Stimulated activated CD4-positive, alpha-beta T cell treated with anti-CD3 and anti-CD28 coated beads, Interleukin-15, amount 100 ng/mL, for 1 hour (primary cell): ENCODE measurements at places on chromosomes 1 and 21.

GRCh38 chr21:39531064-39531463 is 79.3 kb downstream of the SH3BGR start:
- DNase-seq, result no peak

DNA sequence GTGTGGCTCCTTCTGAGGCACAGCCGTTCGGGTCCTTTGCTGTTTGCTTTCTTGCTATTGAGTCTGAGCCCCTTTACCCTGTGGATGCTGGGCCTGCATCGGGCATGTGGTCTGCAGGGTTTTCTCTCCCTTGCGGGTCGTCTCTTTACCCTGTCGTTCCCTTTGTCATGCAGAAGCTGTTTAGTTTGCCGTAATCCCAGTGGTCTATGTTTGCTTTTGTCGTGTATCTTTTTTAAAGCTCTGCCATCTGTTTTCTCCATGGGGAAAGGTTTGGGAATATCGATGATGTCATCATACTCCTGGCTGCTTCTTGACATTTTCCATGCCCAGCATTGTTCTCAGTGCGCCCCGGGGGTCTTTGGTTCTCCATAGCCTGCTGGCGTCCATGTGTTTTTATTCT is 68.2 kb downstream of the AGPAT3 start:
- DNase-seq, result no peak

DNA sequence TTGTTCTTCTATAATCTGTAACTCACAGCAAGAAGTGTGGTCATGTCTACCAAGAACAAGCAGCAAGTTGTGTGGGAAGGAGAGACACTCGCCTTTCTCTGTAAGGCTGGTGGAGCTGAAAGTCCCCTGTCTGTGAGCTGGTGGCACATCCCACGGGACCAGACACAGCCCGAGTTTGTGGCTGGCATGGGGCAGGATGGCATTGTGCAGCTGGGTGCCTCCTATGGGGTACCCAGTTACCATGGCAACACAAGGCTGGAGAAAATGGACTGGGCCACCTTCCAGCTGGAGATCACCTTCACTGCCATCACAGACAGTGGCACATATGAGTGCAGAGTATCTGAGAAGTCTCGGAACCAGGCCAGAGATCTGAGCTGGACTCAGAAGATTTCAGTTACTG is 15.5 kb downstream of the CD101 start:
- DNase-seq, result no peak

- no peak for DNase-seq
Measured at GRCh38 chr1:203464743-203465142, 10.9 kb upstream of the PRELP start.

DNA sequence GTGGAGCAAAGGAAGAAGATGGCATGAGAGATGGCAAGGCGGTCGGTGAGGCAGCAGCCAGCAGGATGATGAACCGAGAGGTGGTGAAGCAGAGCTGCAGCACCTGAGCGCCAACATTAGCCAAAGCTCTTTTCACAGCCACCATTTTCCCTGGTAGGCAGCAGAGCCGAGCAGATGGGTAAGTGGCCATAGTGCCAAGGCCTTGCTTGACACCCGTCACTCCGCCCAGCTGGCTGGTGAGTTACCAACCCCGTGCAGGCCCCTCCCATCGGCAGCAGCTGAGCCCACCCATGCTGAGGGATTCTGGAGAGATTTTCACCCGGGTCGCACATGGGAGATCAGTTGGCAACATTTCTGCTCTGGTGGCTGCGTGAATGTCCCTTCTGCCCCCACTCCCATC is 647.7 kb downstream of the PTPRU start:
- DNase-seq, result no peak

- DNase-seq, result no peak
Measured at GRCh38 chr1:233085566-233085965, 135.2 kb downstream of the NTPCR start.

- DNase-seq, result no peak
Measured at GRCh38 chr1:29986986-29987385, 736.4 kb downstream of the MATN1 start.

DNA sequence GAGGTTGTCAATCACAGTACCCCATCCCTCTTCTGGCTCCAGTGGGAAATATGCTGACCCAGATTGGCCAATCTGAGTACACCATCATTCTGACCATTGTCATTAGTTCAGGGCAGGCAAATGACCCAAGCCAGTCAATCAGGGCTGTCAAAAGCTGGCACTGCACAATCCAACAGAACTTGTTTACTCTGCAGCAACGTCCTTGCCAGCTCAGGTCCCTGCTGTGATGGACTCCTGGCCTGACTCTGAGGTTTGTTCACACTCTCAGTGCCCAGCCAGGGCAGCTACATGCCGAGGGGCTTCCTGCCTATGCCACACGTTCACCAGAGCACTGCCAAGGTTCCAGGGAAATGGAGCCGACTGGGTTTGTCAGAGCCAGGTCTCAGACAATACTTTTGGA is 14.7 kb upstream of the OVAAL start:
- no peak for DNase-seq

- no peak for DNase-seq
Measured at GRCh38 chr1:41493117-41493536, 8.6 kb upstream of the EDN2 start.

GRCh38 chr1:154755858-154756730 is 114.0 kb downstream of the KCNN3 start:
- DNase-seq, result no peak

DNA sequence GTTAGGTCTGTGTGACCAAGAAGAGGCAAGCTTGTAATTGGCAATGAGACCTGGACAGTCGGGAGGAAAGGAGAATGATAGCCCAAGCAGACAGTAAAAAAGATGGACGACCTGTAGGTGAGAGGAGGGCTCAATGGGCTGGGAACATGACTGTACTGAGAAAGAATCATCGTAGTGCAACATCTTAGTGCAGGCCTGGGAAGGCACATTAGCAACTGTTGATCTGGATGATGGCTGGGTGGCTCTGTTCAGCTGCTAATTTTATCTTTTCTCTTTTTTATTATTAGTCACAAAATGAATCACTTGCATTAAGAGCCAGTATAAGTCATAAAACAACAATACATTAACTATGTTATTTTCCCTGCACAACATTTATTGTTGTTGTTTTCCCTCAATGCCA is 32.9 kb downstream of the IFI44 start:
- DNase-seq, result no peak

- no peak for DNase-seq
Measured at GRCh38 chr1:173688300-173688699, 18.6 kb upstream of the ANKRD45 start.

DNA sequence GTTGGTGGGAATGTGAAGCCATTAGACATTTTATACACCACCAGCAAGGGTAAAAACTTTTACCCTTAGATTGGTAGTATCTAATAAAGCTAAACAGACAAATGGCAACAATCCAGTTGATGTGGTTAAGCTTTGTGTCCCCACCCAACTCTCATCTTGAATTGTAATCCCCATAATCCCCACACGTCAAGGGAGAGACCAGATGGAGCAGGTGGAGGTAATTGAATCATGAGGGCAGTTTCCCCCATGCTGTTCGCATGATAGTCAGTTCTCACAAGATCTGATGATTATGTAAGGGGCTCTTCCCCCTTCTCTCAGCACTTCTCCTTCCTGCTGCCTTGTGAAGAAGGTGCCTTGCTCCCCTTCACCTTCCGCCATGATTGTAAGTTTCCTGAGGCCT is 602.3 kb downstream of the NUF2 start:
- no peak for DNase-seq

DNA sequence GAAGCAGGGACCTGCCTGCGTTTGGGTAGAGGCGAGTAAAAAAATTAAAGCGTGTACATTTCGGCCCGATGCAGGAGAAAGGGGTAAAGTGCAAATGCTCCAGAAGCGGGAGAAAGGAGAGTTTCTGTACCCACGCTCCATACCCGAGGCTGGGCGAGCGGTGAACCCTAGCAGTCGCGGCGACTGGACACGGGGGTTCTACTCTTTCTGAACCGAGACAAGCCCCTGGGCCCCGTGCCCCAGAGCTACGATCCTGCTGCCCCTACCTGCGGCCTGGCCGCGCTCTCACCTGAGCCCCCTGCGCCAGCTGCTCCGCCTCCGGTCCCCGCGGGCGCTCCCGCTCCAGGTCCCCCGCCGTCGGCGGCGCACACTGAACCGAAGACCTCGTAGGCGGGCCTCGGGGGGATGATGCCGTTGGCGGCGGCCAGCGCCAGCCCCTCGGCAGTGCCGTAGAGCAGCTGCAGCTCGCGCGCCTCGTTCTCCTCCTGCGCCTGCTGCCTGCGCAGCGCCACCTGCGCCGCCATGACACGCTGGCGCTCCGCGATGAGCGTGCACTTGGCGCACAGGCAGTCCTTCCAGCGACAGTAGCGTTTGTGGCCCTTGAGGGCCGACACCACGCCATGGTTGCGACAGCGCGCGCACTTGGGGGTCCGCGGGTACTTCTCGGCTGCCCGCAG is 2.4 kb downstream of the DMRTA2 start:
- DNase-seq, result no peak

DNA sequence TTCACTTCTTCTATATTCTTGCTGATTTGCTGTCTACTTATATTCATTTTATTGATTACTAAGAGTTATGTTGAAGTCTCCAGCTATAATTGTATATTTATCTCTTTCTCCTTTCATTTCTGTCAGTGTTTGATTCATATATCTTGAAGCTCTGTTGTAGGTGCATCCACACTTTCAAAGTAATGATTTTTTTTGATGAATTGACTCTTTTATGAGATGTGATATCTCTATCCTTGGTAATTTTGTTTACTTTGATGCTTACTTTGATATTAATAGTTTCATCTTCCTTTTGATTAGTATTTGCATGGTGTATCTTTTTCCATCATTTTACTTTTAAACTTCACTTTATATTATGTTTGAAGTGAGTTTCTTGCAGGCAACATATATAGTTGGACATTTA is 110.8 kb downstream of the XPR1 start:
- no peak for DNase-seq

- DNase-seq, result no peak
Measured at GRCh38 chr1:228226956-228227791, 19.3 kb downstream of the OBSCN start.

GRCh38 chr21:38417726-38418125 is 80.6 kb downstream of the ERG start:
- DNase-seq, result no peak

DNA sequence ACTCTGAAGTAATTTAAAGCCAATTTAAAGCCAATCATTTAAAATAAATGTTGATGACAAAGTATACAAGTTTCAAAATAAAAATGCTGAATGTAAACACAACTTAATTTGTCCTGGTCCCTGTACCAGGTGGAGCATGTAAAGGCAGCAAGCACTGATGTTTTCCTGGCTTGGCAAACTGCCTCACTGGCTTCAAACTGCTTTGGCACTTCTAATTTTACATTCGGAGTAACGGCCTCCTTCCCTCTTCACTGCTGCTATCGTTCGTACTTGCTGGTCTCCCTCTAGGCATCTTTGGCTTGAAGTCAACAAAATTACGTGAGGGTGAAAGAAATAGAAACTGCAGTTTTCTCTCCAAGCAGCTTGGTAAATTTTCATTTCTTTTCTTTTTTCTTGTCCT is 287.9 kb downstream of the LTN1 start:
- no peak for DNase-seq

- DNase-seq, result no peak
Measured at GRCh38 chr1:199081739-199082138, 442.9 kb downstream of the PTPRC start.

GRCh38 chr1:221897321-221897721 is 155.4 kb upstream of the DUSP10 start:
- no peak for DNase-seq

GRCh38 chr1:9242338-9242969 is 7.9 kb downstream of the H6PD start:
- no peak for DNase-seq

- DNase-seq, result no peak
Measured at GRCh38 chr1:227532019-227532619, 31.2 kb upstream of the ZNF678 start.

GRCh38 chr1:191579019-191579418 is 579.2 kb upstream of the RGS18 start:
- DNase-seq, result no peak

- DNase-seq, result no peak
Measured at GRCh38 chr21:29166853-29167252, 36.4 kb downstream of the MAP3K7CL start.

DNA sequence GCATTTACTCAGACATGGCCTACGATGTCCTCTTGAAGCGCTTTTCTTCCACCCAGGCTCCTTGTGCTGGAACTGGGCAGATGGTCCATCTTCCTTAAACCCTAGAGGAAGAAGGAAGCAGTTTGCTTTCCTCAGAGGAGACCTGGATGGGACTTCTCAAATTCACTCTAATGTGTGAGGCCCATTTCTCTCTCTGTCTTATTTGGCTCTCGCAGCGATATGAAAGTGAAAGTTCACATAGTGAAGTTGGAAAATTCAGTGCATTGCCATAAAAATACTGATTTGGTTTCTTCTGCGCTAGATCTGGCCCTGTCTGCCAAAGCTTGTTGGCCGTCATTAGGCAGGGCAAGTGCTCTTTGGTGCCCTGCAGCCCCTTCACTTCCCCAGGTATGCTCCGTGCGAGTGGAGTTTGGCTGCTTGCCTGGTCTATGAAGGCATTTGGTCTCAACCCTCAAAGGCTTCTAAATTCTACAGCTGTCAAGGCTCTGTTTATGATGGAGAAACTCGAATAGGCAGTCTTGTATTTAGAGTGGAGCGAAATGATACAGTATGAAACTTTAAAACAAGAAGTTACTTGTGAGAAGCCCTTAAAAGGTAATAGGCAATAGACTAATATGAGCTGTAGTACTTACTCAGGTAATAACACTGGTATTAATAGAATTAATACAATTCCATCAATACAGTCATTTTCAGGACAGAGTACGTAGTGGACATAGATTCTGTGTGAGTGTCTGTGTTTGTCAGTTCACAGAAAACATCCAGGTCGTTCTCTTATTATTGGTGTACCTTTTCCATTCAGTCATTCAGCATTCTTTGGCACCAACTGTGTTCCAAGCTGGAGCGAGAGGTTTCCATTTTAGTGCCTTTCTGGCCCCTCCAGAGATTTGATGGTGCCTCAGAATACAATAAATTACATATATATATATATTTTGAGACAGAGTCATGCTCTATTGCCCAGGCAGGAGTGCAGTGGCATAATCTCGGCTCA is 20.5 kb downstream of the SZRD1 start:
- no peak for DNase-seq

DNA sequence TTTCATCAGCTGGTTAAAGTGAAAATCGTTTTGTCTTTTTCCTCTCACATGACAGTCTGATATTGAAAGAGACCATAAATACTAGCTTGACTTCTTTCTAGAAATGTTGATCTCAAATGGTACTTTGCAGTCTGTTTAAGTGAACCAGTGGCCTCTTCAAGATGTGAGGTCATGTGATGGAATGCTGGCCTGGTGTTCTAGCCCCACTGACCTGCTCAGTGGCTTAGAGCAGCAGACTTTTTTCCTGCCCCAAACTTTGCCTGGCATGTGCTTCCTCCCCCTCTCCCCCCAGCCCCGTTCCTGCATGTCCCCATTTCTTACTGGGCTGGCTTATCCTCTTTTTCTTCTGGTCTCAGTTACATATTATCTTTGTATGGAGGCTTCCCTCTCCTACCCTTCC is 34.3 kb downstream of the ZYG11A start:
- no peak for DNase-seq

DNA sequence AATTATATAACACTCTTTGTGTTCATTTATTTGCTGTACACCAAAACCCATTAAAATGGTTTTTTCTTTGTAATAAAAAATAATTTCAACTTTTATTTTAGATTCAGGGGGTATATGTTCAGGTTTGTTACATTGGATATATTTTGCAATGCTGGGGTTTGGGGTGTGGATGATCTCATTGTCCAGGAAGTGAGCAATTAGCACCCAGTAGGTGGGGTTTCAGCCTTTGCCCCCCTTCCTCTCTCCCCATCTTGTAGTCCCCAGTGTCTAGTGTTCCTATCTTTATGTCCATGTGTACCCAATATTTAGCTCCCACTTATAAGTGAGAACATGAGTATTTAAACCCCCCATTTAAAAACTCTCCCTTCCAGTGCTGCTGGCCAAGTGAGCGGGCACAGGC is 184.6 kb downstream of the RHOU start:
- no peak for DNase-seq

- no peak for DNase-seq
Measured at GRCh38 chr1:198437332-198437731, 103.1 kb downstream of the ATP6V1G3 start.
